ENCODE measurements at places on chromosomes 11 and 22.

- DNase-seq, result no peak
These were observed 109.3 kb downstream of the FBXO7 start for GRCh38 chr22:32583921-32584335.

DNA sequence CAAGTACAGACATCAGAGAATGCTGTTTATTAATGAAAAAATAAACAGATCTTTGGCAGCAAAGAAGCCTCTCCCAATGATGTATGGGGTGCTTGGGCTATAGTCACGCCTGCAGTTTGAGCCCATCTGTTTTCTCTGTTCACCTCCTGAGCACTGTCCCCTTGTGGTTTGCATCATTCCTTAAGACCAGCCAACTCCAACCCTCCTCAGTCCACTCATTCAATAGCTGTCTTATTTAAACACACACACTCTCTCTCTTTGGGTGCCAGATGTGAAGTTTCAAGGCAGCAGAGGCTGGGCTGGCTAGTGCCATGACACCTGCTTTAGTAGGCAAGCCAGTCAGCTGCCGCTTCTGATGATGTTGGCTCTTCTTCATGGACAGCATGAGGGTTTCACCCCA is 58.1 kb downstream of the POLD3 start:
- no peak for DNase-seq

DNA sequence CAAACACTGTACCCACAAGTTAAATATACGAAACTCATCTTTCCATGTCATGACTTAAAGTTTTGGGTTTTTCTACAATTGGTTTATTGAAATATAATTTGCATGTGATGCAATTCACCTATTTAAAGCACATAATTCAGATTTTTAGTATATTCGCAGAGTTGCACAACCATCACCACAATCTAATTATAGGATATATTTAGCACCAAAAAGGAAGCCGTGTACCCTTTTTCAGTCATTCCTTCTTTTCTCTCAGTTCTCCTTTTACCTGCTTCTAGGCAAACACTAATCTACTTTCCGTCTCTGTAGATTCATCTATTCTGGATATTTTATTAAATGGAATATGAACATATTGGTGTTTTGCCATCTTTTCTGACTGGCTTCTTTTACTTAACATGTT is 1458.1 kb upstream of the TENM4 start:
- DNase-seq, result no peak

- DNase-seq, result no peak
These were observed 53.2 kb downstream of the TRIOBP start for GRCh38 chr22:37749831-37750595.

GRCh38 chr11:97537407-97538150 is 1147.8 kb downstream of the JRKL start:
- DNase-seq, result no peak

- no peak for DNase-seq
These were observed 35.7 kb downstream of the DAGLA start for GRCh38 chr11:61715867-61716266.

DNA sequence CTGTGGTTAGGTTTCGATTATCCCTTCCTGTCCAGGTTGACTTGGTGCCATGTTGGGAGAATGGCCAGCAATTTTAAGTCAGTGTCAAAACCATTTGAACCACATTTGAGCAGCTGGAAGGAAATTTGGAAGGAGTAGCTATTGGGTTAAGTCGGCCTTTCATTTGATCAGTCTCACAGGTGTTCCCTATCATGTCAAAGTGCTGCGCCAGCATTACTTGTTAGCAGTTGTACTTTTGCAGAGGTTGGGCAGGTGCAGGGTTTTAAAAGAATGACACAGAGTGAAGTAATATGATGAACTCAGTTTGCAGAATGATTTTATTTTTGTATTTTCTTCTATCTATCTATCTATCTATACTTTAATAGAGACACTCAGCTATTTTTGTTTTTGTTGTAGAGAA is 6.4 kb upstream of the TYMP start:
- no peak for DNase-seq

- no peak for DNase-seq
These were observed 1022.8 kb downstream of the BRD1 start for GRCh38 chr22:48804811-48805301.

GRCh38 chr11:111718436-111718835 is 47.8 kb downstream of the PPP2R1B start:
- DNase-seq, result no peak

- DNase-seq, result peak; percentile 35
These were observed 442 bp downstream of the PELI3 start for GRCh38 chr11:66467034-66467659.

DNA sequence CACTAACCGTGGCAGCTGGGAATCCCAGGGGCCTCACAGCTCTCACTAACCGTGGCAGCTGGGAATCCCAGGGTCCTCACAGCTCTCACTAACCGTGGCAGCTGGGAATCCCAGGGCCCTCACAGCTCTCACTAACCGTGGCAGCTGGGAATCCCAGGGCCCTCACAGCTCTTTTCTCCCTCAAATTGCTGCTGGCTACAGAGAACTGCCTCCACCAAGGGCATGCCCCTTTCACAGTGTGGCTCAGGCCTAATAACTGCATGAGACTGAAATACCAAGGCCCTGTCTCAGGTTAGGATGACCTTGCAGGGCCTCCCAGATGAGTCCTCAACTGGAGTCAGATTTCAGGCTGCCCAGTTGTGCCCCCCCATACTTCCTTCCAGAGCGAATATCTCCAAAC is 35.1 kb upstream of the GGTLC2 start:
- DNase-seq, result no peak

DNA sequence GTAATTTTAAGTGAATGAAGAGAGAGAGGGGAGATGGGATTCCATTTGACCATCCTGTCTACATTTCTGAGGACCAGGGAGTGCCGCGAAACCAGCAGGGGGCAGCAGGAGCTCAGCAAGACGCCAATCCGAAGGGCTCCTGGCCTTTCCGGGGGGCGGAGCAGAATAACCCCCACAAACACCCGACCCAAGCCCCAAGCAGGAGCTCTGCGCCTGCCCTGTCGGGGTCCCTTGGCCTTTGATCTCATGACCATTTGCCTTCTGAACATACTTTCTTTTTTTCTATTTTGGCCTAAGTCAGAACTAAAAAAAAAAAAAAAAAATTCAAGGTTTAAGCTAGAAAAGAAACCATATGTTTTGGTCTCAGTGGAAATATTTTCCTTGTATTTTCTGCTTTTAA is 21.9 kb upstream of the SCN2B start:
- DNase-seq, result peak; percentile 73

DNA sequence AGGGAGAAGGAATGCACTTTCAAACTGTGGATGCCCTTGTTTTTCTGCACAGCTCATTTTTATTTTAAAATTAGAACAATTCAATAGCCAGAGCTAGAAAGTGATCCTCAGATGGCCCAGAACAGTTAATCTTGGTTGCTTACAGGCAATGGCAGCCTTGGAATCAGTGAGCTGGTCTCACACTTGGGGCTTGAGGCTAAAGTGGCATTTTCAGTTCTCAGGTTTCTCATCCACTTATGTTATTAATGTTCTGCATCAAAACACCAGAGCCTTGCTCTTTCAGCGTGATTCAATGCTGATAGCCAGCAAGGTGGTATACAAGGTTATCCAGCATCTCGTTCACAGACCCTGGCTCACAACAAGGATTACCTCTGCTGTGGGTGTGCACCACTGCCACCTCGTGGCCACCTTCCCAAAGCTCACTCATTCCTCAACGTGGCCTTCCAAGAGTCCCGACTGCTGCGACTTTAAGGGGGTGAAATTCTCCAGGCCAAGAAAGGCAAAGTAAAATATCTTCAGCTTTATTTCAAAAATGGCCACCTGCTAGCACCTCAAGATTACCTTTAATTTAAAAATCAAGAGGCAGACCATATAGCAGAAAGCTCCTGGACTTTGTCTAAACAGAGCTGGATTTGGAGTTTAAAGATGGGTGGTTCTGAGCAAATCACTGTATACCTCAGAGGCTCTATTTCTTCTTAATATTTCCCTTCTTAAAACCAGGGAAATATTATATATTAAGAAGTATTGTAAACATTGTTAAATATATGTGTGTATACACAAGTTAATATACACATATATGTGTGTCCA is 34.2 kb upstream of the FSHB start:
- DNase-seq, result peak; percentile 45

- no peak for DNase-seq
These were observed 24.9 kb downstream of the BMAL1 start for GRCh38 chr11:13302420-13302958.

DNA sequence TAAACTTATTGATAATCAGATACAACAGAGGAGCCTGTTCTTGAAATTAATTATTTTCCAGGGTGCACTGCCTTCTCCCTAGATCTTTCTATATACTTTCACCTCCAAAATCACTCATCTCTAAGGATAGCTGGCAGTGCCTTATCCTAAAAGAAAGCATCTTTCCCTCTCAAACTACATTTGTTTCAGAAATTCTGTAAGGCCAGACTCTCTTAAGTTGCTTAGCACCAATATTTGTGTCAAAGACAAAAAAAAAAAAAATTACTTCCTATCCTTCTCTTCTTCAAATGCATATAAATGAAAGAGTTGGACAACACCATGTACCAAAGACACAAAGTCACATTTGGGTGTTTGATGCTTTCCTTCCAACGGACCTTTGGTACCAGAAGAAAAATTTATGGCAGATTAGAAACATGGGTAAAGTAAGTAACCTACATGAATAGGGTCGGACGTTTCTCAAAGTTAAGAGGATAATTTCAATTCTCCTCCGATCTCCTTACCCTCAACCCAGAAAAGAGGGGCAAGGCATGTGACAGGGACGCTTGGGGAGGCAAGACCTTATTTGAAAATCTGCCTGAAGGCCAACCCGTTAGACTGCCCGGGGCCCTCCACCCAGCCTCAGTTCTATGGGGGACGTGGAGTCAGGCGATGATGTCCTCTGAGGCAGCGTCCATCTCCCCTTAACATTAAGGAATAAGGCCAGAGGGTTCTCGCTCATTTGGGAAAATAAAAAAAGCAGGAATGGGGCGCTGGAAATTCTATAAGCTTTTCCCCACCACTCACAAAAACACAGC is 66.3 kb downstream of the ETS1 start:
- no peak for DNase-seq

DNA sequence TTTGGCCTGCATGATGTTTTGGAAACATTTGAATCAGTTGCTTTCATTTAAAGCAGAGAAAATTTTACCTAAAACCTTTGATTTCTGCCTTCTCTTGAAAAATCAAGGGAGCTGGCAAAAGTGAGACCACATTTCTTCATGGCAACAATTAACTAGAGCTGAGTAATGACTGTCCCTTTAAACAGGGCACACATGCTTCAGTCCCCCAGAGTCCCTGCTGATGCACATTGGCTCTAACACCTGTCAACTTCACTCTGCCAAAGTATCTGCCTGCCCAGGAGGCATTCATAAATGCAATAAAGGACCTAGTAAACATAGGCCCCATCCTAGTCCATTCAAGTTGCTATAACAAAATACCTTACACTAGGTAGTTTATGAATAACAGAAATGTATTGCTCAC is 87.1 kb upstream of the LDLRAD3 start:
- DNase-seq, result no peak

- DNase-seq, result no peak
These were observed 7.8 kb upstream of the KDM2A start for GRCh38 chr11:67111261-67111660.

Measured in stimulated activated CD4-positive, alpha-beta T cell treated with anti-CD3 and anti-CD28 coated beads, TNF-alpha, amount 100 ng/mL, for 24 hours (primary cell).